ENCODE measurements at places on chromosomes 5 and 9.

- DNase-seq: no peak
Observed at GRCh38 chr5:1536871-1537602, 13.3 kb upstream of the LPCAT1 start.

DNA sequence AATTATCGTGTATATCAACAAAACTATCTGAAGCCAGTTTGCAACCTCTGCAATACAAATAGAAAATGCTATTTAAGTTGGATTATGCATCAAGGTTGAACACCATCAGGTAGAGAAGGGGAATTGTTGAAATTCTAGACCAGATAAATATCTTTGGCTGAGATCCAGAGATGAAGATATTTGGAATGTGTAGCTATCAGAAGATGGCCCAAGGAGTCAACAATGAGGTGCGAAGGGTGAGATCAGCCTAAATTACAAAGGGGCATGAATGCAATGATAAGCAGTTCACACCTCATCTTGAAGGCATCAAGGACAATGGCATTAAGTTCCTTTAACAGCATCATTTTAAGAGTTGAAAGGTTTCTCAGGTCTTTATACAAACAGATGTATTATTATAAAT is 572.1 kb upstream of the DMAC1 start:
- no peak for DNase-seq

DNA sequence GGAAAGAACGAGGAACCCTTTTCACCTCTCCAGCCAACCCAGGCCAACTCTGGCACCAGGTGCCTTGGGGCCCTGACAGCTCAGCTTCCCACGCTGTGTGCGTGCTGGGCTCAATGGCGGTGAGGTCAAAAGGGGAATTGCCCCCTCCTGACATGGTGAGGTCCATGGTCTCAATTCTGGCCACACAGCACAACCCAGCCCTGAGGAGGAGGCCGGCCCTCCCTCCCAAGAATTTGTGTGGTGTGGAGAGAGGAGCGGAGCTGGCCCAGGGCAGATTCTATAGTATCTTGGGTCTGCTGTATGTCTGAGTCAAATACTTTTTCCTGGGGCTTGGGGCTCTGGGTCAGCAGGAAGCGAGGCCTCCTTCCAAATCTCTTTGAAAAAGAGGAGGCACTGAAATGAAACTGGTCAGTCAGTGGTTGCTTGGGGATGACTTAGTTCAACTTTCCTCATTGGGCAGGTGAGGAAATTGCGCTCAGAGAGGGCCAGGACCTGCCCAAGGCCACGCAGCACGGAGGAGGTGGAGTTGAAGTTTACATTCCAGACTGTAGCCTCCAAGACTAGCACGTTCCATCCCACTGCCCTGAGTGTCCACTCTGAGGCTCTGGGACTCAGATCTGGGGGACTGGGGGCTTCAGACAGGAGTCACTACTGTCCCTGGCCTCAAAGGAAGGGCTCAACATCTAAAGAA is 15.6 kb downstream of the COL27A1 start:
- no peak for DNase-seq

DNA sequence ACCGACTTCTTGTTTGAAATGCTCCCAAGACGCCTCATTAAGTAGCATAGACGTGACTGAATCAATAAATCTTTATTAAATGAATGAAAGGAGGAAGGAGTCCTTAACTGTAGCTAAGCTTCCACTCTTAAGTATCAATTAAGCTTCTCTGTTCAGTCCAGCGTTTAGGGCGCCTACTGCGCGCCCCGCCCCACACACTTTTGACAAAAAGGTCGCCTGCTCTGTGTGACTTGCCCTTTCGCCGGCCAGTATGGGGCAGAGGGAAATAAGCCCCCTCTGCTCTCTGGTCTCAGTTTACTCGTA is 662 bp upstream of the DOLPP1 start:
- DNase-seq: no peak

DNA sequence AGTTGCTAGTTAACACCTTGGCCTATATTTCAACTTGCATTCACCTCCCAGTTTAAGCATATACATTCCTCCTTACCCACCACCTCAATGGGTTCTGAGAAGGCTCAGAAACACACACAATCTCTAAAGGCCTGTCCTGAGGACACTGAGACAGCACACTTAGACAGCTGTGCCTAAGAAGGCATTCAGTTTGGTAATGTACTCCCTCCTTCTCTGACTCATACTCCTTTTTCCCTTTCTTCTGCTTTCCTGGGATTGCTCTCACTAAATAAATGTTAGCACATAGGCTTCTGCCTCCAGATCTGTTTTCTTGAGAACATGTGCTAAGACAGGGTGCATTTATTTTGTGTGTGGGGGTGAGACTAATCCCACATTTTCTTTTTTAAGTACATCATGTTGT is 456.8 kb upstream of the CDH6 start:
- no peak for DNase-seq

- DNase-seq: no peak
Observed at GRCh38 chr9:92189782-92190535, 74.7 kb upstream of the SPTLC1 start.

- DNase-seq: no peak
Observed at GRCh38 chr5:67170767-67171166, 25.8 kb downstream of the CD180 start.

DNA sequence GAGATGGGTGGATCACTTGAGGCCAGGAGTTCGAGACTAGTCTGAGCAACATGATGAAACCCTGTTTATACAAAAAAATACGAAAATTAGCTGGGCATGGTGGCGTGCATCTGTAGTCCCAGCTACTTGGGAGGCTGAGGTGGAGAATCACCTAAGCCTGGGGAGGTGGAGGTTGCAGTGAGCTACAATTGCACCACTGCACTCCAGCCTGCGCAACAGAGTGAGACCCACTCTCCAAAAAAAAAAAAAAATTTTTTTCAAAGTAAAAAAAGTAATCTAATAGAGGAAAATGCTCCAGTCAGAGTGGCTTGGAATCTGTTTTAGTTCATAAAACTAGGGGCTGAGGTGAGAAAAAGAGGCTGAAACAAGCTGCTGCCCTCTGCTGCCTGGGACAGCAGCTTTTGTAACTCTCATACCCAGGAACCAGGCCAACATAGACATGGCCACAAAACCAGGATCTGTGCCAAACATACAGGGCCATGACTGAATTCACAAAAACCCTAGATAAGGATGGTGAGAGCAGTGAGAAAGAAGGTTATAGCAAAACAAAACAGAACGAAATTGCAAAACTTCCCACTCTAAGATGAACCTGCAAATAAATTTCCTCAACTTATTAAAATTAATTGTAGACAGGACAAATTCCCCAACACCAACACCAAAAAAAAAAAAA is 13.1 kb upstream of the DCAF12 start:
- DNase-seq: no peak

DNA sequence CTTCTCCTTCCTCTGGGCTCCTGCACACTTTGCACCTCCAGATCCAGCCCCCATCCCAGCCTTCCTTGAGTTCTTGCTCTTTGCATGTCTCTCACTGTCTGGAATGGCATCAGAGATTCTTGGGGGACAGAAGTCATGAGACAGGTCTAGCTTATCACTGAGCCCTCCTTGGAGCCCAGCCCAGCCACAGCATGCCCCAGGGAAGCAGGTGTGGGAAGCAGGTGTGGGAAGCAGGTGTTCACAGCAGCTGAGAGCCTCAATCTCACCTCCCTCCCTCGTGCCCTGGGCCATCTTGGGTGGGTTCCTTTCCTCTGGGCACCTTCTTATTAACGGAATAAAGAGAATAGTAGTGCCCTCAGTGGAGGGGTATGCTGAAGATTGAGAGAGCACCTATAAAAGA is 27.2 kb downstream of the SLC6A7 start:
- no peak for DNase-seq

DNA sequence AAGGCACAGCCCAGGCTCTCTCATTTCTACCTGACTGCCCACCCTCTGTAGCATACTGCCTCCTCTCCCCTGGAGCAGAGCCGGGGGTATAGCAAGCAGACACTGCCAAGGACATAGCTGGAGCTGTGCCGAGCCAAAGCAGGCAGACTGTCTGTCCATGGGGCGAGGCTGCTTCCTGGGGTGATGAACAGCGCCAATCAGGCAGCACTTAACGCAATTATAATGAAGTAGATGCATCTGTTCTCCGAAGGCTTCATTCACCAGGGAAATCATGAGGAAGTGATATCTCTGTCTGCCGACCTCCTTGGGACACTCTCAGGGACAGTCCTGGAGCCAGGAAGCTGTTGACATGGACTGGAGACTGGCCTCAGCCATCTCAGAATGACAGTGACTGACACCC is 230.7 kb downstream of the ASTN2 start:
- DNase-seq: no peak

DNA sequence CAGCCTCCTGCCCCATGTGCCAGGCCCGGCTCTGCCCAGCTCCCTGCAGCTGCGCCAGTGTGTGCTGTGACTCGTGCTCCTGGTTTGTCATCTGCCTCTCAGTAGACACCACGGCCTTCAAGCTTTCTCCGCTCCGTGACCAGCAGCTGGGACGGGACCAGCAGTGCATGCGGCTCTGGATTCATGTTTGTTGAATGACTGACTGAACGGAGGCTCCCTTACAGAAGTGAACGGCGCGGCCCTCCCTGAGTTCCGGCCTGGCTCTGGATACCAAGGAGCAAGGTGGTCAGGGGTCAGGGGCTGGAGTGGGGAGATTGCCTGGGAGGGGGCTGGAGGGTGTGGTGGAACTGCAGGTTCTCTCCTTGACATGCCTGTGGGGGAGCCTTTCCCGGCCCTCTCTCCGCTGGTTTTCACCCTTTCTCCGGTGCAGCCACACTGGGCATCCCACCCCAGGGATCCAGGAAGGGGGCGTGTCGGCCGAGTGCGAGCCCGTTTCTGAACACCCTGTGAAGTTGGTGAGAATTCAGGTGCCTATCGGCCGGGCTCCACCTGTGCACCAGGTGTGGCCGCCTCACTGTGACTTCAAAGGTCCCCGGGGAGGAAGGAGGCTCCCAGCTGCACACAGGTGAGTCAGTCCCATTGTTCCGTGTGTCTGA is 11.1 kb upstream of the CEP72 start:
- DNase-seq: no peak

DNA sequence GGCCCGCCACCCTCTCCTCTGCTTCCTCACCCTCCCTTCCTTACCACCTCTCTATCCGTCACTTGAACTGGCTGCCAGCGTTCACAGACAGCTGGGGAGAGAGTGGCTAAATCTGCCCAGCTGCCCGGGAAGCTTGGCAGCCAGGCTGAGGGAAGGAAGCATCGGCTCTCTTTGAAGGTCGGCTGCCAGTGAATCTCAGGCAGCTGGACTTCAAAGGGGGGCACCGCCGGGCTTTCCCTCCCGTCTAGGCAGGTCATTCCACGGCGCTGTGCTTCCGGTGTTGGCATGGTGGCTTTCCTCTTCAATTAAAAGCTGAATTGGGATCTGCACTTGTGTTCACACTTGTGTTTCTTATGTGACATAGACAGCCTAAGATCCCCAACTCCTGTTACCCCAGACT is 174.0 kb downstream of the GDNF start:
- DNase-seq: no peak

DNA sequence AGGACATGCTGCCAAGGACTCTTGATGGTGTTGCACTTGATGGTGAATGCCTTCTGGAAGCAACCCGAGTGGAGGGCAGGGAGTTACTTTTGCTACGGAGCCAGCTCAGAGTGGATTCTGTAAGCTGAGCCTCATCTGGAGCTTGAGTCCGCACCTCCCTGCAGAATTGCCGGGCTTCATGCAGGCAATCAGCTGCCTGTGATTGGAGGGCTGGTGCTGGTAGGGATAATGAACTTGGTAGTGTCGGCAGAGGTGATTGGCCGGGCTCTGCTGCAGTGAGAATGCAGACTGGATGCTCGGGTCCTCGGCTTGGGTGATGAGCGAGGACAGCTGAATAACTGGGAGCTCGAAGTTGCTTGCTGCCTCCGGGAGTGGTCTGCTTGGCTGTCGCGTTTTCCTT is 23.1 kb downstream of the SLC25A25 start:
- DNase-seq: no peak

- no peak for DNase-seq
Observed at GRCh38 chr5:165209101-165209727, 1703.8 kb downstream of the MAT2B start.

DNA sequence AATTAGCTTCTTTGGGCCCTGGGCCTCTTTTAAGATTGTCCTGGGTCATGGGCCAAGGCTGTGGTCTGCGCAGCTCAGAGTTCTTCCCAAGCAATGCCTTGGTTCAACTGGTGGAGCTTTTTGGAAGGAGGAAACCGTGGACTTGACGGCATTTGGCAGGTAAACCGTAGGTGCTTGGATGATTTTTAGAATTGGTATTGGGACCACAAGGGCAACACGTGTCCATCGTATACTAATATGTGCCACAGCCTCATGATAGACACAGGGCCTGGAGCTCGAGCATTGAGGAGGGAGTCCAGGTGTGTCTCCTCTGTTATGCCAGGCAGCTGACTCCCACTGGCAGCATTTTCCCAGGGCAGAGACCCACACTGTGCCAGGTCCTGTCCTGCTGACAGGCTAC is 120.9 kb upstream of the PITX1 start:
- DNase-seq: no peak

GRCh38 chr9:71326360-71326759 is 204.9 kb upstream of the TRPM3 start:
- no peak for DNase-seq

DNA sequence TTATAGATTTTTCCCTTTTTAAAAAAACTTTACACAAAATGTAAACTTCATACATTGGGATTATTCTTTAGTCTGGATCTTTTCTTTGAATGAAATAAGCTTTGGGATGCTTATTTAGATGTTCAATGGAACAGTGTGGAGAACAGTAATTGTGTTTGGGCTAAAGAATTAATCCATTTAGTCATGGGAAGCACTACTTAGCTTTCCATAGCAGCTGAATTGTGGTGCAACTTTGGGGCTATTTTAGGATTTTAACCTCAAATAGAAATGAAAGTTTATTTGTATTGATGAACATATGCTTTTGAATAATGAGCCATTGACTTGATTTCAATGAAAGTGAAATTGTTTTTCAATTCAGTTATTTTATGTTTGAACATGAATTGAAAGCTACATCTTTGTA is 72.4 kb downstream of the ZCCHC7 start:
- DNase-seq: no peak

DNA sequence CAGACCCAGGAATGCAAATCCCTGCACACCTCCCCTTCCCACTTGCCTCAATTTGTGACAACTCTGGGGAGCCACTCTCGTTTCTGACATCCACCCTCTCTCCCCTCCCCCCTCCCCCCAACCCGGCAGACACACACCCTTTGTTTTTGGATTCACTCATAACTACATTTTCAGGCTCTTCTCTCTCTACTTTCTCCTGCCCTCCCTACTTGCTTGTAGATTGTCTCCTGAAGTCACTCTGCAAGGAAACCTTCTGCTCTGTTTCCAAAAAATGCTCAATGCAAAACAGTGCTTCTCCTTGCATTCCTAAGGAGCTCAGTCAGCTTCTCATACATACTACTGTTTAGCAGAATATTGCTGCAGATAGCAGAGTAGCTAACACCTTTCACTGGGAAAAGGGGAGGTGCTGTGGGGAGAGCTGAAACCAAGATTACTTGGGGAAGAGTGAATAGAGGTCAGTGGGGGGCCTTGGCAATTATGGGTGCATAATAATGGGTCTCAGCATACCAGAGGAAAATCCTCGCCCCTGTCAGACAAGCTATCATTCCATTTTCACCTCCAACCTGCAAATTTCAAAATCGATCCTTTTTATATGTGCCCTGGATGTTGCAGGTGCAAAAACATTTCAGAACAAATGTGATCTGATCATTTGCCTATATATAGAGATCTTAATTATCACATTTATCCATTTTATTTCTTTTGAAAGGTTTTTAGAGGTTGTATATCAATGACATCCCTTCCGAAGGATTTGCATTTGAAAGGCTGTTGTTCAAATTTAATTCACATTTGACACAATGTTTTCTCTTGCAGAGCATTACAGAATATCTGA is 1860.7 kb upstream of the WWC1 start:
- DNase-seq: no peak

- DNase-seq: peak; percentile 58
Observed at GRCh38 chr5:91419571-91420537, 36.7 kb upstream of the ARRDC3 start.

Measured in activated CD8-positive, alpha-beta memory T cell treated with anti-CD3 and anti-CD28 coated beads for 4 hours (primary cell).